ENCODE measurements at places on chromosomes 13 and 19. TPM values are rescaled to one million over a fixed set of nuclear protein-coding genes. Genes with fewer than 3 reads are reported as not detected.
A peak's percentile ranks its signal among the peaks of the same experiment; 100 is the strongest.

- DNase-seq = no peak
Measured at GRCh38 chr19:5585461-5586299, 17.9 kb upstream of the TINCR start.

Gene SLC25A41
- total RNA-seq = 0.27 TPM

DNA sequence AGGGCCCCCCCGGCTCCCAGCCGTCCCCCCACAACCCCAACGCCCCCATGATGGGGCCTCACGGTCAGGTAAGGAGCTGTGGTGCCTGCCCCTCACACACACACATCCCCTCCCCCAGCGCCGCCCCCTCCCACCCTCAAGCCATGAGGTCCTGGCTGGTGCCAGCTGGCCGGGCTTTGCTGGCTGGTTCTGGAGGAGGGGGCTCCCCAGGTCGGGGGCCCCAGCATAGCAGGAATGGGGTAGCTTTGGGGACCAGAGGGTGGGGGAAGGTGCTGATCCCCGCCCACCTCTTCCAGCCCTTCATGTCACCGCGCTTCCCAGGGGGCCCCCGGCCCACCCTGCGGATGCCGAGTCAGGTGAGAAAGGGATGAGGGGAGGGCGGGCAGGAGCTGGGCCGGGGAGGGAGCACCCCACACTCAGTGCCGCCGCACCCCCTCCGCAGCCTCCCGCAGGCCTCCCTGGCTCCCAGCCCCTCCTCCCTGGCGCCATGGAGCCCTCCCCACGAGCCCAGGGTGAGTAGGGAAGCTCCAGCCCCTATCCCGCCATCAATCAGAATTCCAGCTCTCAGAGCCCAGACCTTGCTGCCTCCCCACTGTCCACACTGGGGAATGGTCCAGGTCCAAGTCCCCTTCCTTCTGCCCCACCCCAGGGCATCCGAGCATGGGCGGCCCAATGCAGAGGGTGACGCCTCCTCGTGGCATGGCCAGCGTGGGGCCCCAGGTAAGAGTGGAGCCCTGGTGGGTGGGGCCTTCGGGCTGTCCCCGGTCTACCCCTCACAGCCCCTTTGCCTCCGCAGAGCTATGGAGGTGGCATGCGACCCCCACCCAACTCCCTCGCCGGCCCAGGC is 6.4 kb downstream of the ISYNA1 start:
- DNase-seq = no peak

Gene ZIC5
- total RNA-seq = not detected

- no peak for DNase-seq
Measured at GRCh38 chr13:79637133-79637763, 156.3 kb downstream of the NDFIP2 start.

Gene NOVA2
- total RNA-seq = 9.9 TPM

Gene ATP4B
- not detected for total RNA-seq

- no peak for DNase-seq
Measured at GRCh38 chr19:40303765-40304164, 18.6 kb upstream of the AKT2 start.

- no peak for DNase-seq
Measured at GRCh38 chr19:12648088-12648487, 18.5 kb downstream of the MAN2B1 start.

Gene BEST2
- not detected for total RNA-seq

Gene PLIN5
- 17.1 TPM for total RNA-seq

GRCh38 chr19:21128901-21129698 is 12.7 kb upstream of the ZNF431 start:
- DNase-seq = no peak

- no peak for DNase-seq
Measured at GRCh38 chr19:14871619-14872230, 14.2 kb downstream of the OR7A17 start.

DNA sequence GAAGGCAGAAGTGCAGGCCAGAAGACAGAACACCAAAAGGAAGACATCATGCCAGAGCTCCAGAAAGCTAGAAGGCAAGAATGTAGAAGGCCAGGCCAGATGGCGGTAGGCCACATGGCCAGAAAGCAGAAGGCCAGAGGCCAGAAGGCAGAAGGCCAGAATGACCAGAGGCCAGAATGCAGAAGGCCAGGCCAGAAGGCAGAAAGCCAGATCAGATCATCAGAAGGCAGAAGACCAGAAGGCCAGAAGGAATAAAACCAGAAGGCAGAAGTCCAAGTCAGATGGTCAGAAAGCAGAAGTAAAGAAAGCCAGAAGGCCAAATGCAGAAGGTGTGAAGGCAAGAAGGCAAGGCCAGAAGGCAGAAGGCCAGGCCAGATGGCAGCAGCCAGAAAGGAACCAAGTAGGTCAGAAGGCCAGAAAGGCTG is 185.0 kb downstream of the TUBA3C start:
- DNase-seq = no peak

- DNase-seq = no peak
Measured at GRCh38 chr13:23966221-23966690, 69.0 kb upstream of the C1QTNF9B start.

Gene ZNF135
- total RNA-seq = 11.0 TPM

Gene OXGR1
- total RNA-seq = 0.27 TPM

- DNase-seq = no peak
Measured at GRCh38 chr19:33437821-33438671, 64.5 kb downstream of the CEBPG start.

Gene GSX1
- not detected for total RNA-seq

GRCh38 chr19:7992575-7992974 is 12.9 kb downstream of the ELAVL1 start:
- no peak for DNase-seq

- DNase-seq = no peak
Measured at GRCh38 chr19:17753976-17754375, 2.7 kb downstream of the FCHO1 start.

GRCh38 chr19:44212250-44212865 is at the start of gene ZNF227:
Gene ZNF227, plus strand, starts transcription at chr19:44212532. Its CDS starts 5,261 bp downstream, at chr19:44217793.
- DNase-seq = peak; percentile 93

Gene LHFPL6
- 146 TPM for total RNA-seq

- DNase-seq = no peak
Measured at GRCh38 chr19:24052811-24053210, 34.2 kb upstream of the ZNF254 start.

GRCh38 chr19:55284405-55285058 is 735 bp downstream of the BRSK1 start:
- no peak for DNase-seq

DNA sequence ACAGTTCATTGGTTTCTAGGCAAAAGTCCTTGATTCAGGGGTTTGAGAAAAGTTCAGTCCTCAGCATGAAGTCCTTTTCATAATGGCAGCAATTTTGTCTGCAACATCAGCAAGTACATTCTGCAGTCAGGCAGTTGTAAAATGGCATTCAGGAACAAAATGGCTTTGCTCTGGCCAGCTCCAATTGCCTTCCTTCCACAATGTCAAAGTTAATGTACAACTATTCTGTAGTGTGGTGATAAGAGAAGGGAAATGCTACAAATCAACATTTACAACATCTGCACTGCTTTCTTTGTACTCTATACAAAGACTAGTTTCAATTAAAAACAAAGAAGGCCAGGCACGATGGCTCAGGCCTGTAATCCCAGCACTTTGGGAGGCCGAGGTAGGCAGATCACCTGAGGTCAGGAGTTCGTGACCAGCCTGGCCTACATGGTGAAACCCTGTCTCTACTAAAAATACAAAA is 1.8 kb upstream of the NEK3 start:
- no peak for DNase-seq

GRCh38 chr13:91647361-91647990 is 249.1 kb downstream of the GPC5 start:
- no peak for DNase-seq

Gene IGFL3
- not detected for total RNA-seq

Gene CACNG8
- 0.22 TPM for total RNA-seq

- no peak for DNase-seq
Measured at GRCh38 chr19:3108775-3109174, 14.6 kb downstream of the GNA11 start.

DNA sequence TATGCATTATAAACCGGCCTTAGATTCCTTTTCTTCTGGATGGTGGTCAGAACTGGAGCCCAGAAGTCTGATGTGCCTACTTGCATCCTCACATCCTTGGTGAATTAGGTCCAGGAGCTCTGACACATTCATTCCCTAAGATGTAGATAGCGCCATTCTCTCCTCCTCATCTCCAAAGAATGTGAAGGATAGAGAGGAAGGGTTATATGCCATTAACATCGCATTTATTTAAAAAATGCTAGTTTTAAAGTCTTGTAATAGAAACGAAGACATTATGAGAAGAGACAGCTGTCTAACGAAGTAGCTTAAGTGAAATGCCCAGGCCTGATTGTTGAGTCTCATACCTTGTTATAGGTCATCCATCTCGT is 9.7 kb downstream of the MBNL2 start:
- DNase-seq = no peak

- DNase-seq = no peak
Measured at GRCh38 chr13:51113969-51114368, 2.9 kb upstream of the C13orf42 start.

GRCh38 chr19:1394252-1395193 is 6.8 kb downstream of the GAMT start:
- no peak for DNase-seq

GRCh38 chr13:55347528-55347927 is 1793.2 kb upstream of the PRR20A start:
- no peak for DNase-seq

Gene LHB
- not detected for total RNA-seq

DNA sequence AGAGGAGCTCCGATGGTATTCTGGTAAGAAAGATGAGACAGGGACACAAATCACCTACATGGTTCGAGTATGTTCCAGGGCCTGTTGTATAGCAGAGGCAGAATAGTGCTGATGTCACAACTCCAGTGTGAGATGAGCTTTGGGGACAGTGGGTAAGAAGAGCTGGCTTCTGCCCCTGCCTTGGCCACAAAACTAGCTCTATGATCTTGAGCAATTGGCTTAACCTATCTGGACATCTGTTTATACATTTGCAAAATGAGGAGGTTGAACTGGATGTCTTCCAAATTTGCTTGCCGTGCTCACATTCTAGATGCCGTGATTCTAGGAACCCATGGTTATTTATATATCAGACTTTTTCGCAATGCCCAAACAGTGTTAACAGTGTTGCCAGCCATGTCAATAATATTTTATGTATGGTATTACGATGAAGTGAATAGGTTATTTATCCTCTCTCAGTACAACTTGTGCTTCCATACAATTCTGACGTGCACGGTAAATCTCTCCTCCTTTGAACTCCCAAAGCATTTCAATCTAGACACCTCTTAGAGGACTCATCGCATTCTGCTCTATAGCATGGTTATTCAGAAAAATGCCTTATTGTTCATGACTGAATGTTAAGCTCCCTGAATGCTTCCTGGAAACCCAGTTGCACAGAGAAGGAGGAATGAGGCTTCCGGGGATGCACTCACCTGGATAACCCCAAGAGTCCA is 316.0 kb downstream of the FOXO1 start:
- DNase-seq = no peak

- no peak for DNase-seq
Measured at GRCh38 chr13:25717666-25718197, 334.1 kb downstream of the SHISA2 start.

DNA sequence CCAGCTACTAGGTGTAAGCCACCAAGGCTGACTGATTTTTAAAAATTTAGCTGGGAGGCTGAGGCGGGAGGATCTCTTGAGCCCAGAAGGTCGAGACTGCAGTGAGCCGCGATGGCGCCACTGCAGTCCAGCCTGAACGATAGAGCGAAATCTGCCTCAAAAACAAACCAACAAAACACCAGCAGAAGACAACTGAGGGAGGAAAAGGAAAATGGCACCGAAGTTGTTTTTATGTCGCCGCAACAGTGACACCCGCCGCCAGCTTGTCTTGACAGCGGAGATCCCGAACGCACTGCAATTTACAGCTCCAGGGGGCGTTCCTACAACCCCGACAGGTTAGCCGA is 298 bp upstream of the FAM98C start:
- DNase-seq = no peak

Gene MYO9B
- 90.7 TPM for total RNA-seq

Gene KL
- 7.4 TPM for total RNA-seq

DNA sequence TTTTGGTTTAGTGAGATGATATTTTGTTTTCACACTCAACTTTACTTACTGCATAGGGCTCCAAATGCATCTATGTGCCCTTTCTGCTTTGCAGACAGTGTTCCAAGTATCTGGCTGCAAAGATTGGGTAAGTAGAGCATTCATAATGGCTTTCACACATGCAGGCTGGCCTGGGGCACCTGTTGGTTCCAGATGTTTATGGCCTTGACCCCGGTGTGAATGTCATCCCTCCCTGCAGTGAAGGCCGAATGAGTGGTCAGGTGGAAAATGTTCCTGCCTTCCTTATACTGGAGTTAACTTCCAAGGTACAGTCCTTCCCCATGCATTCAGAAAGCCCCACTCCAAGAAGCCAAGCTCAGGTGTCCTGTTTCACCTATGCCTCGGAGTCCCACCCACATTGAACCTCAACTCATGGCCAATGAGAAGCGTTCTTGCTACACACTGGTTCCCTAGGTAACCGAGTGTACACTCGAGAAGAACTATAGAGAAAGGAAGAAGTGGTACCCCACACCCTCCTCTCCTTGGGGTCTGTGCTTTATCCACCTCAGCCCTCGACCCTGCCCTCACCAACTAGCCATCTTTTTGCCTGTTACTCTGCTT is 23.0 kb upstream of the ZNF536 start:
- no peak for DNase-seq

- no peak for DNase-seq
Measured at GRCh38 chr13:66040506-66040905, 1189.6 kb downstream of the PCDH9 start.

Gene PSG2
- total RNA-seq = not detected

GRCh38 chr13:41416276-41416675 is 41.1 kb upstream of the RGCC start:
- DNase-seq = no peak

Gene ICAM1
- 30.7 TPM for total RNA-seq

Gene TMEM38A
- total RNA-seq = 3.5 TPM

Gene ZNF256
- 6.5 TPM for total RNA-seq

DNA sequence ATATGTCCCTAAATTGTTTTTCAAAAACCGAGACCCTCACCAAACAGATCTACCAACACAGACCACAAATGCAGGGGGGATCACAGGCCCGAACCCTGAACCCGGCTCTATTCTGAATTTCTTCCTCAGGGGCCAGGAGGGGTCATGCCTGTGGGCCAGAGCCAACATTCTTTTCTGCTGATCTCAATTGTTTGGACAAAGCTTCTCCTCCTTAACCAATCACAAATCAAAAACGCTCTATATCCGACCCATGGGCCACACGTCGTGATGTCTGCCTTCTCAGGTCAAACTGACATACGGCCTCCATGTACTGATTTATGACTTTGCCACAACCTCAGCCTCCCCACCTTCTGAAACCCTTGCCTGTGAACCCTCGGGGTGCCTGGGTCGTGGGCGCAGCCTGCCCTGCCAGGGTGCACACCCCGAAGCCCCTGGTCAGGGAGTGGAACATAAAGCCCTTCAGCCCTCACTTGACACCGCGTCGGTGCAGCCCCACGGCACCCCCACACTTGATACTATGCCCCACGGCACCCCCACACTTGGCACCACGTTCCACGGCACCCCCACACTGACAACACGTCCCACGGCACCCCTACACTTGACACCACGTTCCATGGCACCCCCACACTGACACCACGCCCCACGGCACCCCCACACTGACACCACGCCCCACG is 58.4 kb upstream of the C13orf46 start:
- no peak for DNase-seq

Gene NRTN
- total RNA-seq = not detected

Gene PTH2
- not detected for total RNA-seq

- DNase-seq = peak; percentile 88
Measured at GRCh38 chr19:13002166-13002898, 7.1 kb downstream of the NFIX start.

All from sciatic nerve (tissue), 2 donors.